ENCODE measurements at places on chromosomes 7 and 10.

DNA sequence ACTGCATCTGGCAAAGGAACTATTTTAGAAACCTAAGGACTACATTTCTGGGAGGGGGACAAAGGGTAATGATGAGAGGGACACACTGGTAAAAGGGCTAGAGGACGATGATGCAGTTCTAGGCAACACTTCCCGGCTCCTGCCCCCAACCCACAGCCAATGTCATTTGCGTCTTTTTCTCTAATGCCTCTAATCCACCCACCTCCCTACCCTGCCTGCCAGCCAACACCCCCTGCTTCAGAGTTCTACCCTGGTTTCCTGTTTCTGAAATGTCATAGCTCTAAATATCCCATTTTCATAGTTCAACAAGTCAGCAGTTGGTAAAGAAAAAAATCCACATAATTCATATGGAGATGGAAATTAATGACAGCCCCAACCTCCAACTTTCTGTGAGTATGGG is 79.0 kb downstream of the KIAA1549 start:
- DNase-seq, result no peak

DNA sequence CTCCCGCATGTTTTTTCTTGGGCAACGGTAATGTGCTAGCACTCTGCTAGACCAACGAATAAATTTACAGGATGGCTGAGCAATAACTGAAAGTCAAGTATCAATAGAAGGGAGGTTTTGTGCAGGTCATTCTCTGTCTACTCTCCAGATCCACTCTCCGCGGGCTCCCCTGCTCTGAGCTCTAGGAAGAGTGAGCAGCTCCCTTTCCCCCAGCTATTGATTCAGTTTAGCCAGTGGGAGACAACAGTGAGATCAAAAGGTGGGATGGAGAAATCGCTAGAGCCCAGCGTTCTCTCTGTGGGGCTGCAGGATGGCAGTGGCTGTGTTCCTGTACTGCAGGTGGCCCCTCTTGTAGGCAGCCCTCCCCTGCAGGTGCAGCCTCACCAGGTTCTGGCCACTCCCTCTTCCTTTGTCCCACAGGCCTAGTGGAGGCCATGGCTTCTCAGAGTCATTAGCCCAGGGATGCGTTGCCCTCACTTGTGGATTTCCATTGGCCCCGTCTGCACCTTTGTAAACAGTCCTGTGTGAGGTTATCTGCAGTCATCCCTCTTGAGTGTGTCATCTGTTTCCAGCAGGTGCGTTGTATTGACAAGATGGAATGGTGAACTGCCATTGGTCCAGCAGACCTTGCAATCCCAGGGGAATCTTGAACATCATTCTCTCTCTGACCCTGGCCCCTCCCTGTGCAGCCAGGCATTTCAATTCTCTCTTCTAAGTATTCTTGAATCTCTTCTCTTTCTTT is 11.1 kb downstream of the MSRB2 start:
- DNase-seq, result peak; percentile 52

- DNase-seq, result no peak
Observed at GRCh38 chr7:149884016-149884415, 10.2 kb downstream of the ATP6V0E2 start.

DNA sequence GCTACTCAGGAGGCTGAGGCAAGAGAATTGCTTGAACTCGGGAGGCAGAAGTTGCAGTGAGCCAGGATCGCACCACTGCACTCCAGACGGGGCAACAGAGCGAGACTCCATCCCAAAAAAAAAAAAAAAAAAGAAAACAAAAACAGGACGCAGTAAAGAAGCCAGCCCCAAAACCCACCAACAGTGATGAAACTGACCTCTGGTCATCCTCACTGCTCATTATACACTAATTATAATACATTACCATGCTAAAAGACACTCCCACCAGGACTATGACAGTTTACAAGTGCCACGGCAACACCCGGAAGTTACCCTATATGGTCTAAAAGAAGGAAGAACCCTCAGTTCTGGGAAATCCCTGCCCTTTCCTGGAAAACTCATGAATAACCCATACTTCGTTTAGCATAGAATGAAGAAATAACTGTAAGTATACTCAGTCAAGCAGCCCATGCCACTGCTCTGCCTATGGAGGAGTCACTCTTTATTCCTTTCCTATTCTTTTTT is 40.0 kb upstream of the EIF4H start:
- no peak for DNase-seq

DNA sequence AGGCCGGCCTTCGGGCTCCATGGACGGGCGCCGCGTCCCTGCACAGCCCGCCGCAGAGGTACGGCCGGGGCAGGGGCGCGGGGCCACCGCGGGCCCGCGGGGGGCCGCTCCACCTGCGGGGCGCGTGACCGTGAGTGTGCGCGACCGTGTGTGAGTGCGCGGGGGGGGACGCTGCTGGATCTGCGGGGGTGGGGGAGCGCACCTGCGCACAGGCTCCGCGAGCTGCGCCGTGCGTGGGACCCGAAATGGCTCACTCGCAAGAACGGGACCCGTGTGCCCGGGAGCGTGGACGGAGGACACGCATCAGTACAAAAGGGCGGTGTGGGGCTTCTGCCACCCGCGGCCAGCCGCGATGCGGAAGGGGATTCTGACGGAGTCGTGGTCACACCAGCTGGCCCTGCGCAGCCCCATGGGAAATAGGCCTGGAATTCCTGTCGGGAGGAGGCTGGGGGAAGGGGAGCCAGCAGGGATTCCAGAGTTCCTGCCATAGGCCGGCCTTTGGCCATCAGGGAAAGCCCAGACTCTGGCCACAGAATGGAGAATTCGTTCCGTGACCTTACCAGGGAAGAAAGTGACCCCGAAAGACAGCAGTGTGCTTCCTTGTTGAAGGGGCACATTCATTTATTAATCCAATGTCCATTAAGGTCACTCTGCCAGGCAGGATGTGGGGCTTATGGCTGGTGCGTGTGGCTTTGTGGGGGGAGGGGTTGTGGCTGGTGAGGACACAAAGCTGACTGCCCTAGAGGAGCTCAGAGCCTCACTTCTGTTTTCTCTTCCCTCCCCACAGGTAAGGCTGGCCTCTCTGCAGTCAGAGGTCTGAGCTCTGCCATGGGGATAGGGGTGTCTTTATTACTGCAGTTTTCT is 494 bp downstream of the REPIN1 start:
- DNase-seq, result no peak

DNA sequence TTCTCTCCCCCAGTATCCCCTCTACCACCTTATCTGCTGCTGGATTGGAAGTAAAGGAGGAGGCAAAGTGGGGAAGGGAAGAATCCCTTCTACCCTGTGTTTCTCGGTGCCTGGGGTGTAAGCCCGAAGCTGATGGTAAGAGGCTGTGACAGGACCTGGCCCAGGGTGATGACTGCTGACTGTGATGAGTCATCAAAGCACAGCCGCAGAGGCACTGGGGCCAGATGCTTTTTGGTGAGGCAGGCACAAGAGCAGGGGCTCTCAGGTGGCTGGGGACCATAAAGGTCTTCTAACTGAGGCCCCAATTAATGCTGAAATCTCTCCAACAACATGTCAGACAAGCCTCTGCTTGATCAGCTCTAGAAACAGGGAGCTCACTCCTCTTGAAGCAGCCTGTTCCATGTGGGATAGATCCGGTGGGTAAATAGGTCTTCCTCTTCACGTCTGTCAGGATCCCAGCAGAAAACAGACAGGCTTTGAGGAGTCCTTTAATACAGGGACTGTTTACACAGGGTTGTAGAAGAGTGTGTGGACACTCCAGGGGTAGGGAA is 86.1 kb upstream of the PCBD1 start:
- DNase-seq, result peak; percentile 6

GRCh38 chr7:92698237-92698841 is 108.1 kb upstream of the FAM133B start:
- no peak for DNase-seq

DNA sequence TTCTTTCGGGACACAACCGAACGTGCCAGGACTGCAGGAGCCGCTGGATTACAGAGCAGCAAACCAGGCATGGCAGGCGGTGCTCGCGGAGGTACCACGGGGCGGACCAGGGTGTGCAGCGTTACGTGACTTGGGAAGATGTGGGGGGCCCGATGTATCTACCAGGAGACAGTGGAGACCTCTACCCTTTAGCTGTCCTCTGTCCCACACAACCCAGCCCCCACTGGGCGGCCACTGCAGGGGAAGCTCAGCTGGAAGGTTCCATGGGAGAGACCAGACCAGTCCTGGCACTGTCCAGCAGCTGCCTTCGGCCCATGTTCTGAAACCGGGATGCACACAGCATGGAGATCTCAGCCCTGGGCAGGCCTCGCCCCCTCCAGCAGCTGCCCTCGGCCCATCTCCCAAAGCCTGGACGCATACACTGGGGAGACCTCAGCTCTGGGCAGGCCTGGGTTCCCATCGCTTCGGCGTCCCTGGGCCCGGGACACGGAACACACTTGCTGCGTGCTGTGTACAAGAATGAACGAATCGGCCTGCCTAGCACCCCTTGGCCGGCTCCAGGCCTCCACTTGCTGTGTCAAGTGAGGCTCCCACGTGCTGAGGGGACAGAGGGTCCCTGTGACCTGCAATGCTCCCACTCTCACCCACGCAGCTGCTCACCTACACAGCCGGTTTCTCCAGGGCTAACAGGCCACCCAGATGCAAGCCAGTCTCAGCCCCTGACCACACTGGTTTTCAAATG is 177.4 kb downstream of the ELFN1 start:
- DNase-seq, result no peak
